ENCODE measurements at places on chromosomes 4 and X. TPM values are rescaled to one million over a fixed set of nuclear protein-coding genes. Genes with fewer than 3 reads are reported as not detected.

DNA sequence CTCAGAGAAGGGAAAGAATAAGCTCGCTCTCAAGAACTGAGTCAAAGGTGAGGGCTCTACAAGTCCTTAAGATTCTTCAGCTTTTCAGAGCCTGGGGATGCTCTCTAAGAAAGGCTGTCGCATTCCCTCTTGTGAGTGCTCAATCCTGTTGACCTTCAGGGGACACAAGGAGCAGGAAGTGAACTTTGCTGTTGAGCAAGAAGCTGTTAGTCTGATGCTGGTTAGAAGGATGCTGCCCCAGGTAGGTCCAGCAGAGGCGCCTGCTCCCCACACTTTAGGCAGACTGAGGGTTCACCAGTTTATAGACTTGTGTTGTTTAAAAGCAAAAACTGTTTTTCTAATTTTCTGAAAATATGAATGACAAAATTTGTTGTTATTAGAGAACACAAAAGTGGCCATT is 125.4 kb upstream of the SPOCK3 start:
- H3K27ac ChIP-seq: no peak overlapping the region
- H3K27me3 ChIP-seq: peaks cover 6% of the 10 kb centered on the region
- no peaks in the 10 kb centered on the region for H3K36me3 ChIP-seq
- H3K4me3 ChIP-seq: no peak overlapping the region
- H3K4me1 ChIP-seq: no peaks in the 10 kb centered on the region

GRCh38 chrX:154748712-154749339 is 2.1 kb downstream of the GAB3 start:
- H3K36me3 ChIP-seq: no peaks in the 10 kb centered on the region
- no peak overlapping the region for H3K4me3 ChIP-seq
- no peak overlapping the region for H3K27ac ChIP-seq
- H3K4me1 ChIP-seq: no peaks in the 10 kb centered on the region

GRCh38 chr4:19278665-19279064 is 973.0 kb upstream of the SLIT2 start:
- no peaks in the 10 kb centered on the region for H3K4me1 ChIP-seq
- no peak for DNase-seq
- H3K27me3 ChIP-seq: no peaks in the 10 kb centered on the region
- no peak overlapping the region for H3K4me3 ChIP-seq
- peaks cover 18% of the 10 kb centered on the region for H3K36me3 ChIP-seq
- H3K27ac ChIP-seq: no peak overlapping the region

- no peaks in the 10 kb centered on the region for H3K36me3 ChIP-seq
- H3K27ac ChIP-seq: no peak overlapping the region
- H3K4me3 ChIP-seq: no peak overlapping the region
Observed at GRCh38 chrX:119228512-119229252, 7.4 kb upstream of the PGRMC1 start.

DNA sequence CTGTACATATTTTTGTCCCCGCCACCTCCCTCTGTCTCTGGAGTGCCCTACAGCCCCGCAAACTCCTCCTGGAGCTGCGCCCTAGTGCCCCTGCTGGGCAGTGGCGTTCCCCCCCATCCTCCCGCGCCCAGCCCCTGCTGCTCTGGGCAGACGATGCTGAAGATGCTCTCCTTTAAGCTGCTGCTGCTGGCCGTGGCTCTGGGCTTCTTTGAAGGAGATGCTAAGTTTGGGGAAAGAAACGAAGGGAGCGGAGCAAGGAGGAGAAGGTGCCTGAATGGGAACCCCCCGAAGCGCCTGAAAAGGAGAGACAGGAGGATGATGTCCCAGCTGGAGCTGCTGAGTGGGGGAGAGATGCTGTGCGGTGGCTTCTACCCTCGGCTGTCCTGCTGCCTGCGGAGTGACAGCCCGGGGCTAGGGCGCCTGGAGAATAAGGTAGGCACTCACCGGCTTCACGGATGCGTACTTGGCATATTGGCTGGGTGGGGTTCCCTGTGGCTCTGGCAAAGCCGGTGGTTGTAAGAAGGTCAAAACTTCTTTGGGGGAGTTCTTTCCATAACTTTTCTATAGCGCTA is 653 bp downstream of the HHIP start:
- peak overlapping the region; percentile 67 for H3K27ac ChIP-seq
- peaks cover 31% of the 10 kb centered on the region for H3K4me1 ChIP-seq
- peaks cover 35% of the 10 kb centered on the region for H3K27me3 ChIP-seq
- no peaks in the 10 kb centered on the region for H3K36me3 ChIP-seq
- H3K4me3 ChIP-seq: peak overlapping the region; percentile 87

- H3K27me3 ChIP-seq: no peaks in the 10 kb centered on the region
- H3K27ac ChIP-seq: peak overlapping the region; percentile 79
- H3K4me3 ChIP-seq: no peak overlapping the region
Observed at GRCh38 chr4:30839583-30840520, 119.7 kb downstream of the PCDH7 start.

DNA sequence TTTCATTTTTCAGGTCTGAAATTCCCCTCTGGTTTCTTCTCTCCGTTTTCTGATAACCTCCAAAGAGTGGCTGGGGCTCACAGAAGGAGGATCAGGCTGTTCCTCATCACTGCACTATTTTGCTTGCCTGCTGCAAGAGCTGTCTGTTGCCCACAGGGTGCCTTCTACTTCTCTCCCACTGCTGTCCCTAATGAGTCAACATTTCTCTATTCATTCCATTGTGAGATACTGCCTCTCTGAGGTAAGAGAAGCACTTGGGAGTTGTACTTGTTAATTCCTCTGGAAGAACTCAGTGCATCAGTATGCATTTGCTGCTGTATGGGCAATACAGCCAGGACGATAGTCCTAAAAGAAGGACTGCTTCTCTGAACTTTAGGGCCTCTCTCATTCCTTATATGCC is 34.8 kb downstream of the CT47B1 start:
- no peak for DNase-seq
- H3K27ac ChIP-seq: no peak overlapping the region
- H3K27me3 ChIP-seq: no peaks in the 10 kb centered on the region
- no peak overlapping the region for H3K4me3 ChIP-seq
- H3K4me1 ChIP-seq: no peaks in the 10 kb centered on the region

- H3K4me1 ChIP-seq: no peaks in the 10 kb centered on the region
- H3K27me3 ChIP-seq: no peaks in the 10 kb centered on the region
- H3K4me3 ChIP-seq: no peak overlapping the region
- no peak overlapping the region for H3K27ac ChIP-seq
Observed at GRCh38 chr4:16264798-16265197, 38.5 kb upstream of the TAPT1 start.

- H3K4me1 ChIP-seq: peaks cover 23% of the 10 kb centered on the region
- no peak overlapping the region for H3K4me3 ChIP-seq
- H3K27me3 ChIP-seq: no peaks in the 10 kb centered on the region
Observed at GRCh38 chr4:98746530-98746929, 88.1 kb upstream of the TSPAN5 start.

DNA sequence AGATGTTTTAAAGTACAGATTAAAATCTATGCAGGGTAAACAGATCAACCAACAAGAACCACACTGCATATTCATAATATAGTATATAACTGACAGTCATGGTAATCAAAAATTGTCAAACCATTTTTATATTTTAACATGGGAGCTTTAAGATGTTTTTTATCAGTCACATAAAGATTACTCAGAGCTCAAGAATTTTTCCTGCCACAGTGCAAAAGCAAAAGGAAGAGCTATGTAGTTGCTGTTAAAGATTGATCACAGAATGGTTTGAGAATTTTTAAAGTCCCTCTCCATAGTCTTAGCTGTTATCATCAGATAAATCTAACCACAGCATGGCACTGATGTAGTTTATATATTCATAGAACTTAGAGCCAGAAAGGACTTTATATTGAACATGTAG is 8.5 kb downstream of the RAB9B start:
- no peaks in the 10 kb centered on the region for H3K36me3 ChIP-seq
- no peak for DNase-seq
- no peaks in the 10 kb centered on the region for H3K4me1 ChIP-seq
- no peak overlapping the region for H3K4me3 ChIP-seq
- H3K27me3 ChIP-seq: no peaks in the 10 kb centered on the region
- no peak overlapping the region for H3K27ac ChIP-seq

- H3K4me3 ChIP-seq: peak overlapping the region; percentile 21
- peak; percentile 81 for DNase-seq
- no peaks in the 10 kb centered on the region for H3K36me3 ChIP-seq
- H3K27ac ChIP-seq: peak overlapping the region; percentile 82
- H3K4me1 ChIP-seq: peaks cover 45% of the 10 kb centered on the region
- H3K27me3 ChIP-seq: peaks cover 19% of the 10 kb centered on the region
Observed at GRCh38 chr4:8274765-8275547, 5.4 kb downstream of the HTRA3 start.

DNA sequence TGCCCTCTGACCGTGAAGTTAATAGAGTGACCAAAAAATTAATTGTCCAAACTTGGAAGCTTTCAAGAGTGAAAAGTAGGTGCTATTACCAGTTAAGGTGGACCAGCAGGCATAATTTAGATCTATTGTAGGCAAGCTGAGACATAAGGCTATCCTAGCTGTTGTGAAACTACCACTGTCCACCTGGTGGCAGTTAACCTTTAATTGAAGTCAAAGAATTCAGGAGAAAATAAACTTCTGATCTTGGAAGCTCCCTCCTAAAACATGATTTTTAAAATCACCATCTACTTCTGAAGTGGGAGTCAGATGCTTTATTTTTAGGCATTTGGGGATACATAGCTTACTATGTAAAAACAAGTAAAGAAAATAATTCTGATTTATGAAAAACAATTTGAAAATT is 636.3 kb upstream of the HTR2C start:
- H3K36me3 ChIP-seq: peaks cover 7% of the 10 kb centered on the region
- H3K4me3 ChIP-seq: no peak overlapping the region
- no peaks in the 10 kb centered on the region for H3K4me1 ChIP-seq

Gene LONRF3
- 1.3 TPM for total RNA-seq

Gene TEX13B
- total RNA-seq: not detected

Gene XAGE1A
- total RNA-seq: not detected

Gene PAGE5
- not detected for total RNA-seq
